MV-4-11 (cell line): ENCODE measurements at places on chromosomes 2 and 18.

DNA sequence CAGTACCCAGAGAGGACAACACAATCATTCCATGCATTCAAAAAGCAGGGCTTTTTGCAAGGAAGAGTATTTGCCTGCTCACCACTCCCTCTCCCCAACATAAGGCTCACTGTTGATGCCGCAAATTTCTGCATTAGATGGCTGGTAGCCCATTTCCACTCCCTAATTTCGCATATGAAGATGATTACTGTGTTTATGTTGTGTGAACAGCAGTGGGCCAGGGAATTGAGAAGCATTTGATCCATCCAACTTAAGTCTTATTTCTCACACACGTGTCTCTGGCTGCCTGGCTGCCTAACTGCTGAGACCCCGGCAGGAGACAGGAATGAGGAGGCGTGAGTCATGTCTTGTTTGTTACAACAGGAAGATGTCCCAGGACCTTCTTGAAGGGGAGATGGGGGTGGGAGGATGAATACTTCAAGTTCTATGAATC is 294.1 kb downstream of the ALK start:
- DNase-seq: no peak

DNA sequence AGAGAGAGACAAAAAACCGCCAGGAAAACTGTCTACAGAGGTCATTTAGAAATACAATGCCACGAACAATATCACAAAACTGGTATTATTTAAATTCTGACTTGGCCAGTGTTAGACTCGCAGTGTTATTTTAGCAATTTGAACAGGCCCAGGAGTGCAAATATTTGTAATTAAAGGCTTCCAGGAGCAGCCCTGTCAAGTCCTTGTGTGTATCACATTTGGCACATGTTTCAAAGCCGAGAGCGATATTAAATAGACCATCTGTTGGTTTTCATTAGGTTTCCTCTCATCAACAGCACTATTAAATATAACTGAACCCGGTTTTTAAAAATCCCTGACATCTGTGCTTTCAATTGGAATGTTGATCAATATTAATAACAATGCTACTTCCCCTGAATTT is 656.9 kb downstream of the TSN start:
- no peak for DNase-seq

GRCh38 chr2:2981000-2981399 is 396.6 kb downstream of the EIPR1 start:
- no peak for DNase-seq

DNA sequence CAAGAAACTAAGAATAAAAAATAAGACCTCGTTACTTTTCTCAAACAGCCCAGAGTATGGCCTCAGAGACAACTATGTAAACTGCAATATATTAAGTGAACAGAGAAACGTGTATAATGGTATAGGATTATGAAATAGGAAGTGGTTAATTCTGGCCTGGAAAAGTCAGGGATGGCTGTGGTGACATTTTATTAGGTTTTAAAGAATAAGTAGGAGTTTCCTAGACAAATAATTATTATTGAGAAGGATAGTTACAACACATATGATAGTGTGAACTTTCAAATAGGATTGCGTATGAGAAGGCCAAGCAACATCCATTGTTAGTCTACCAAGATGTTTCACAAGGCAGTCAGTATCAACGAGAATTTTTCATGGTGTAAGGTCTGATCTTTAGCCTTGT is 244.1 kb downstream of the LPIN1 start:
- DNase-seq: peak; percentile 35

DNA sequence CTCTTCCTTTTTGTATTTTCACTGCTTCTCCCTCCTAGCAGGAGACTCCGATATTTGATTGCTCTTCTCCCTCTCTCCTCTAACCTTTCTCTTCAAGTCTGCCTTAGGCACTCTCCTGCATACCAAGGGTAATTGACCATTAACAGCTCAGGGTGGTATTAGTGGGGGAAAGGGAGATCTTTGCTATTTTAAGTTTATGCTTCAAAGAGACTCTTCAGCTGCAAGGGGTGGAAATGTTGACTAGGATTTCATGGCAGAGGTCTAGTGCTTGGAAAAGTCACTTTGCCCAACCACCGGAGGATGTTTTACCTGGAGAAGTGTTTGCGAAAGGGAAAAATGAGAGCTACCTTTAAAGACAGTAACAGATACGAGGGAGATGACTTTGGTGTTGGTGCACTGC is 453.7 kb downstream of the SLC4A3 start:
- no peak for DNase-seq
